Neural crest cell (in vitro differentiated cells): ENCODE measurements at places on chromosomes 2 and 18. TPM values are rescaled to one million over a fixed set of nuclear protein-coding genes. Genes with fewer than 3 reads are reported as not detected.

GRCh38 chr2:148416248-148416647 lies 228.3 kb upstream of the EPC2 start:
- no peak for DNase-seq

- no peak for DNase-seq
These were observed 2.9 kb downstream of the SLC11A1 start for GRCh38 chr2:218384975-218385374.

LIPG gene
- total RNA-seq, result 28.4 and 32.4 TPM in 2 replicates

GRCh38 chr2:70085711-70086277 lies 1.5 kb upstream of the PCBP1 start:
- DNase-seq, result no peak

DNA sequence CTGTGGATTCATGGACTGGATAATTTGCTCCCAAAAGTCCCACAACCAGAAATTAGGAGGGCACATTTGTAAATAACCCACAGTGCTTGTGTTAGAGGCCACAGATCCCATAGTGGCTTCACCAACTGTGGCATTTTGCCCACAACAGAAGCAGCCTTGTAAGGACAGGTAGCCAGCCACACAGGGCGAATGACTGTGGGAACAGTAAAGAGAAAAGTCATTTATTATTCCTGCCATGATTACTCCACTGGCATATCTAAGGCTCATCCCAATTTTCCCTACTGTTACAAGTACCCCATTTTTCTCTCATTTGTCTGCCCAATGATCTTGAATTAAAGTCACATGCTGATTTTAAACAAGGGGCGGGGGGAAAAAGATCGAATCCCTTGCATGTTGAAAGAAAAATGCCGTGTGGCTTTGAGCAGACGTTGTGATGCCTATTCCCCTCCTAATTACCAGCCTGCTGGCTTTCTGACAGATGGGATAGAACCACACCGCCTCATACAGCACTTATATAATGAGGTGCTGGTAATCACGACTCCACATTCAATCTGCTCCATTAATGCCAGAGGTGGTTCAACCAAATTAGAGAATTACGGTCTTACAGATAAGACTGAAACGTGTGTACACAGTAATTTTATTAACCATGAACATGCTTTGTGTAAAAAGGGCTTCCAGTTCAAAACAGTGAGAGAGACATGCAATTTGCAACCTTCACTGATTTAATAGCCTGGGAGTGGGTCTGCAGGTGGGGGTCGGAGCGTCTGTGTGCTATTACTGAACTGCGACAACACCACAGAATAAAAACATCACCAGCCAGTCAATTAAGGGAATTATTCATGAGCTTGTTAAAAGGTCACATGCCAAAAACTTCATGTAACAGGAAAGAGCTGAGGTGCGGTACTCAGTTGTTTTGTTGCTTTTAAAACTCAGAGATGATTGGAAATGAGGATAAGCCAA lies 196.0 kb downstream of the TMEM163 start:
- DNase-seq, result no peak

VAMP5 gene
- total RNA-seq, result 0.50 and 1.5 TPM in 2 replicates

GRCh38 chr2:33242845-33243244 lies 233.6 kb upstream of the RASGRP3 start:
- DNase-seq, result no peak

DNA sequence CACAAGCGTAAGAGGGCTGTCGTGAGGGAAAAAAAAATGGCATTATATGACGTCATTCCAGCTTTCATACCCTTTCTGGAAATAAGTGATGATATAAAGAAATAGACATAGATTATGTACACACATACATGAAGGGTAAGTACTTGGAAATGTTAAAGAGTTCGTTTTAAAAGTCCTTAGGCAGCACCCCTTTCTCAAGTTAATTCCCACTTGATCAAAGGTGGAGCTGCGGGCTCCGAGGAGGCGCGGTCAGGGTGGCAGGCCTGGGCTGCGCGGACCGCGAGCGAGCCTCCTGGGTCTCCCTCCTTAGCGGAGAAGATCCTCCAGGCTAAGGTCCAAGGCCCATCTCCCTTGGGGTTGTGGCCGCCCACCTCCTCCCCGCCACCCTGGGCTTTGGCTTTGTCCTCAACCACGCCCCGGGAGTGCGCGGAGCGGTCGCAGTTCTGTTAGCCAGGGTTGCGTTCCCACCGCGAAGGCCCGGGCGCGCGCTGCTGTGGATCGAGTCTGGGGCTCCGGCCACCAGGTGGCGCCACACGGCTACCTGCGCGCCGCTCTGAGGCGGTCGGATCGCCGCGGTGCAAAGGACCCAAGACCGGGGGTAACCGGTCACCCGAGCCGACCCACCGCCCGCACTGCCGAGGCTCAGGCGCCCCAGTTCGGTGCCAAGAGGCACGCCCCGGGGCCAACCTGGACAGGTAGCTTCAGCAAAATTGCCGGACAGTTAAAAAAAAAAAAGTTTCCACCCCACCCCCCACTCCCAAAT lies 66.8 kb downstream of the HNRNPLL start:
- peak; percentile 87 for DNase-seq

GRCh38 chr2:231601356-231602229 lies 8.9 kb downstream of the TEX44 start:
- peak; percentile 82 for DNase-seq

LRRTM1 gene
- 1.4 and 1.5 TPM in 2 replicates for total RNA-seq

- no peak for DNase-seq
These were observed 423.3 kb downstream of the SETBP1 start for GRCh38 chr18:45104049-45104395.

DNA sequence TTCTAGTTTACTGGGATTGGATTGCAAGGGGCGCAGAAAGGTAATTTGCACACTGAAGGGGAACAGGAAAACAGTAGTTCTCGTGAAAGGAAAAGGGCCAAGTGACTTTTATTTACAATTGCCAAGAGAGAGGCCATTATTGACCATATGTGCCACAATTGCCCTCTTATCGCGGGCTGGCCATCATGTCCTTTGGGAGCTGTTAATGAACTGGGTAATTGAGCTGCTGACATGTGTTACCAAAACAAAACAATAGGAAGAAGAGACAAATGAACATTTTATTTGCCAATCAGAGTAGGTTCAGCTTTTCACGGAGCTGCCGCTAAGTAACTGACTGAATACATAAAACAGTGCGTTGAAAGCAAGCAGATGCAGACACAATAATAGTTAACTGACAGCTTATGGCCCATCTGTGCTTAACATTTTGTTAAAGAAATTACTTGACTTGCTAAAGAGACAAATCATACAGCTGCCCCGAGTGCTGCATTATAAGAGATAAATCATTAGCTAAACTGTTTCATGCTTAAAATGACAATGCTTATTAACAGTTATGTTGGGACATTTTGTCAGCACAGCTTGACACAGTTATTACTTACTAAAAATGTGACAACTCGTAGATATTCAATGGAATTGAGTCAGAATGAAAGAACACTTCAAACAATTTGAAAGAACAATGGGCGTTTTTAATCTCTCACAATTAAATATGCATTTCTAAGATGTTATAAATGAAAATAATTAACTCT lies 57.5 kb downstream of the PAX3 start:
- no peak for DNase-seq

- no peak for DNase-seq
These were observed 2.5 kb upstream of the DNAJC10 start for GRCh38 chr2:182713601-182714000.

CPS1 gene
- 7.9 and 8.8 TPM in 2 replicates for total RNA-seq

DNA sequence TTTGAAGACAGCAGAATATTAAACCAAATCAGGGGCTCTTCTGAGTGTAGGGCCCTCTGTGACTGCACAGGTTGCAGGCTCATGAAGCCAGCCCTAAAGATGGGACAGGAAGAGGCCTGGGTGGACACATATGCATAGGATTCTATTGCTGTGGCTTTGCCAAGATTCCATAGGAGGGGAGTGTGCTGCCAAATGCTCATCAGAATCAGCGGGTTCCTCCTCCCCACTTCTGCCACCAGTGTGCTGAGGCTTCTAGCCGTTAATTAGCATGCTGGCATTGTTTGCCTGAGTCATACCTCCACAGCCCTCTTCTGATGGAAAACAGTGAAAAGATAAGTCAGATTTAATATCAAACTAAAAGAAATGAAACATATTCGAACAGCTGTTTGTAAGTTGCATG lies 103.9 kb upstream of the TMEFF2 start:
- DNase-seq, result no peak

ARHGEF4 gene
- 20.0 and 22.1 TPM in 2 replicates for total RNA-seq

DNA sequence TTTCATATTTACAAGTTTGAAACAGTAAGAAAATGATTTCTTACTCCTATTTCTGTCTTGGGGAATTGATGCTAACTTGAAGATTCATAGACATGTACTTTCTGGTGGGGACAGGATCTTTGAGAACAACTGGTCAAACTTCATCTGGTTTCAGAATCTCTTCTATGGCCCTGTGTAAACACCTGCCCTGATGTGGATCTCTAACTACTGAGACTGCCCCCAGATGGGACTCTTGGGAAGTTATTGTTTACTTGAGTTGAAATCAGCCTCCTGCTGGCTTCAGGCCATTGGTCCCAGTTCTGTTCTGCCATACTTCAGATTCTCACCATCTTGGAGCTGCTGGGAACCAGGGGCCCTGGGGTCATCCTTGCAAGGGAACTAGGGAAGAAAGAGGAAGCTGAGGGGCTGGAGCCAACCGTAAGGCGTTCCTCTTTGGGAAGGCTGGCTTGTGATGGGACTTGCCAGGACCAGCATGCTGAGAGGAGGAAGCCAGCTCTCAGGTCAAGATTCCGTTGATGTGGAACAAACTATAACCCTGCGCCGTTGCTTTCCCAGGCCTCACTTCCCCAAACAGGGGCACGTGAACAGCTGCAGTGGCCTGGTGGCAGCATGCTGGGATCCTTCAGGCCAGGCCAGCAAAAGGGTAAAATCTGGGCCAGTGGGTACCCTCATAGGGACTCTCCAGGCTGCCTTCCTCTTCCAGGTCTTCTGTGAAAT lies 135.5 kb upstream of the CXCR4 start:
- DNase-seq, result no peak

TMEM163 gene
- total RNA-seq, result 0.71 and 1.0 TPM in 2 replicates

DNA sequence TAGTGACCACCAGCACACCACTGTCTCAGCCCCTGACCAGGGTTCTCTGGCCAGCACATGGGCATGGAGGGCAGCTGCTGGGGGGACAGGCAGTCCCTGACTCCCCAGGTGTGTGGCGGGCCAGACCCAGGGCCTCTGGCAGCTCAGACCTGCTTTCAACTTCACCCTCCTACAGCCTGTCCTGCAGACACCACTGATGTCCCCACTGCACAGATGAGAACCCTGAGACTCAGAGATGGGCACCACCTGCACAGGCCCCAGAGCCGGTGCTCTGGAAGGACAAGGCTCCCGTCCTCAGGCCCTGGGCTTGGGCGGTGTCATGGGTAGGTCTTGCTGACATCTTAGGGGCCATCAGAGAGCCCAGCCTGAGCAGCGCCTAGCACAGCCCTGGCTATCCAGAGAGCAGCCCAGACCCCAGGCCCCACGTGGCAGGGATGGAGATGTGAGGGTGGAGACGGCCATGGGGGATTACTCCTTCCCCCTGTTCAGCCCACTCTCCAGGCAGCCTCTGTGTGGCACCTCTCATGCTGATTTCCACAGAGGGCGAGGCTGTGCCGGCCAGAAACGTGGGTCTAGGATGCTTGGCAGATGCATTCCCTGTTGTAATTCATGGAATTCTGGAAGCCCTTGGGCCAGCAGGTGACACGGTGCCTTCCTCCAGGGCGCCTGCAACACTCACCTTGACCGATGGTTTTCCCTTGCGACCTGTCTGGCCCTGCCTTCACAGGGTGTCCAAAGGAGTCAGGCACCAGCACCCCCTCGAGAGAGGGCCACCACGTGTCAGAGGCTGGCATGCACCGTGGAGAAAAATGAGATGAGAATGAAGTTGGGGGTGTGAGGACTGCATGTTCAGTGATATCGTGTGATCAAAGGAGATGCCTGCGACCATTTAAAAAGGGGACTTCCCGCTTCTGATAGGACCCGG lies 61.2 kb upstream of the GLI2 start:
- no peak for DNase-seq

DNA sequence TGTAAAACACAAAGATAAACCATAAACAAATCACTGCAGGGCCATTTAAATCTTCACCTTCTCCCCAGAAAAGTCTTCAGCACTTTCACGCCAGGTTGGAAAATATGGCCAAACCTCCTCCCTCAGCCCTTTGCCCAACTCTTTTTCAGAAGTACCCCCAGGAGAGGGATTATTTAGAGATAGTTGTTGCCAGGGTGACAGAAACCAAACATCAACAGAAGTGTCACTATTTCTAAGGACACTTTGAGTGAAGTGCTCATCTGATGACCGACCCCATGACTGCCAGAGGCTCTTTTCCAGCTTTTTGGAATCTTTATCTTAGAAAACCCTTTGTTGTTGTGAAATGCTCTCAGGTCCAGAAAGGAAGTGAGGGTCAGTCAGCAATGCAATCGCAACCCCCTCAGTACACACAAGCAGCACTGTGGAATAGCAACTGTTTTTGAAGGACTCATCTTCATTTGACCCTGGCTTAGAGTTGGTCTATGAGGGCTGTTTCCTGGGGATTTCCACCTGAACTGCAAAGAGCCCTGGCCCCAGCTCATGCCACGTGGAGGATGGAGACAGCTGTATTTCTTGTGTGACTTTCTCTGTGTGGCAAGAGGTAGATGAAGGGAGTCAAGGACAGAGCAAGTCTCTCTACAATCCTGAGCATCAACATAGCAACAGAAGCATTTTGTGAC lies 114.0 kb upstream of the STON1 start:
- no peak for DNase-seq

CDK5R2 gene
- 1.7 and 1.9 TPM in 2 replicates for total RNA-seq

ACKR3 gene
- total RNA-seq, result 24.5 and 26.2 TPM in 2 replicates

DNA sequence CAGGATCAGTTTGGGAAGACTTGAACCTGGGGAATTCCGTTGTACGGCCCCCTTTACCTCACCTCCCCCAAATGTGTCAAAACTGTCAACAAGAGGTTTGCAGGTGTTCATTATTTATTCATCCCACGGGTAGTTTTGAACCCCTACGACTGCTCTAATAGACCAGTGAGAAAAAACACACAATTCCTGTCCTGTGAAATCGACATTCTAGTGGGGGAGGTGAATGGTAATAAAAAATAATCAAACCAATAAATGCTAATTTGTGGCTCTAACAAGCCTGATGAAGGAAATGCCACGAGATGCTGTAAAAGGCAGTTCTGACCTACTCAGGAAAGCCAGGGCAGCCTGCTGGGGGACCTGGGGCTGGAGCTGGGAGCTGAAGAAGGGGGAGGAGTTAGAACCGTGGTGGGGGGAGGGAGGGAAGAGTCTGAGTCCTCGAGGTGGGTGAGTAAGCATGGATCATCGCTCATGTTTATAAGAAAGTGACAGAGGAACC lies 463 bp upstream of the DNAJB2 start:
- no peak for DNase-seq

- no peak for DNase-seq
These were observed 2.1 kb downstream of the NABP1 start for GRCh38 chr2:191679818-191680600.

DNA sequence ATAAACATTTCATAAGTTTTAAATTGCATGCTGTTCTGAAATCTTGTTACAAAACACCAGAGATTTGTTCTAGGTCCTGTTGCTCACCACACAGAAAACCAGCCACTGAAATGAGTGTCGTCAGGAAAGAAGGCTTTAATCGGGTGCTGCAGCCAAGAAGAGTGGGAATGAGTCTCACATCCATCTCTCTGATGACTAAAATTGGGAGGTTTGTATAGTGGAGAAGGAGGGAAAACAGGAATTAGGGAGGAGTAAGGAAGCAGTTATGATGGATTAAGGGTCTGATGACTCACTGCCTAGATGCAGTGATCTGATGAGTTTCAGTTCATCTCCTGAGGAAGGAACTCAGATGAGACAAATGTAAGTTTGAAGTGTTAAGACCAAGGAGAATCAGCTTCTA lies 42.1 kb upstream of the GPR39 start:
- no peak for DNase-seq
